Thymus (tissue), 14 donors: ENCODE measurements at places on chromosomes 11 and 22. TPM values are rescaled to one million over a fixed set of nuclear protein-coding genes. Genes with fewer than 3 reads are reported as not detected.

DNA sequence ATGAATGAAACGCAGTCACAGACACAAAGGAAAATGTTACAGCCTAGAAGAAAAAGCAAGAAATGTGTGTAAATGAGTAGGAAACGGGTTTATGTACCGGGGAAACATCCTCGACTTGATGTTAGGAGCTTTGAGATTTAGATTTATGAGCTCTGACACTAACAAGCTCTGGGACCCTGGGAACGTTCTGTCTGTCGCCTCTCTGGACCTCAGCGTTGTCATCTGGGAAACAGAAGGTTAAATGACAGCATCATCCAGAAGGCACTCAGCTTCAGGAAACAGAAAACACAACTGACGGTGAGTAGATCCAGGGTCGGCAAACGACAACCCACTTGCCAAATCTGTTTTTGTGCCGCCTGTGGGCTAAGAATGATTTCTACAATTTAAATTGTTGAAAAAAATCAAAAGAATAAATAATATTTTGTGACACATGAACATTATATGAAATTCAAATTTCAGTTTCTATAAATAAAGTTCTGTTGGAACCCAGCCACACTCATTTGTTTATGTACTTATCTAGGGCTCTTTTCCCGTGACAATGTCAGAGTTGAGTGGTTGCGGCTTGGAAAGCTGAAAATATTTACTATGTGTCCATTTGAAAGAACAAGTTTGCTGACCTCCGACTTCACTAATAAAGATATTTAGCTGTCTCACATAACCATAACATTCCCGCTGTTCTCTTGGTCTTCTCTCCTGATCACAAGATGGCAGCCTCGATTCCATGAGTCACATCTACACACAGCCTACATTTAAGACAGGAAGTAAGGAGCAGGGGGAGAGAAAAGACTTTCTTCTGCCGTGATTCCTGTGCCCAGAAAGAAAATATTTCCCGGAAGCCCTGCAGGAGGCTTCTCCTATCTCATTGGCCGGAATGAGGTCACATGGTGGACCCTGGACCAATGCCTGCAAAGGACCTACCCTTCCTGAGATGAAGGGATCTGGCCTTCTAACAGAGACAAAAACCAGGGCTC lies 47.1 kb upstream of the SYT13 start:
- H3K4me1 ChIP-seq, result no peaks in the 10 kb centered on the region
- no peak for DNase-seq
- H3K36me3 ChIP-seq, result no peaks in the 10 kb centered on the region
- no peak overlapping the region for H3K27ac ChIP-seq

Gene EFEMP2
- total RNA-seq, result 11.9 TPM

- no peaks in the 10 kb centered on the region for H3K4me1 ChIP-seq
- H3K36me3 ChIP-seq, result no peaks in the 10 kb centered on the region
- no peaks in the 10 kb centered on the region for H3K27me3 ChIP-seq
- no peak for DNase-seq
Observed at GRCh38 chr11:103993507-103993906, 42.9 kb upstream of the DDI1 start.

Gene CD3G
- 227 TPM for total RNA-seq

DNA sequence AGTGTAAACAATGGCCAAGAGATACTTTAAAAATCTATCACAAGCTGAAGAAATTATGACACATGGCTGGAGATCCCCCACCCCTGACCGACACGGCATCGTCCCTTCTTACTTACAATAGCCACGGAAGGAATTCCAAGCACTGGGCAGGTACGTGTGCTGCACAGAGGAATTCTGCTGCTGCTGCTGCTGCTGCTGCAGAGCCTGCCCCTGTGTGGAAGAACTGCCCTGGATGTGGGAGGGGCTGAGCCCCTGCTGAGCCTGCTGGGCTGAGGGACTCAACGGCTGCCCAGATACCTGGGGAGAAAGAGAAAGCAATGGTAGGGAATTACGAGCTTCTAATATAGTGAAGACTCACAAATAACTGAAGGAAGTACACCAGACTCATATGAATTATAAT lies 15.0 kb upstream of the NFRKB start:
- H3K4me1 ChIP-seq, result no peaks in the 10 kb centered on the region
- peaks cover 30% of the 10 kb centered on the region for H3K36me3 ChIP-seq
- H3K27me3 ChIP-seq, result no peaks in the 10 kb centered on the region
- DNase-seq, result no peak

DNA sequence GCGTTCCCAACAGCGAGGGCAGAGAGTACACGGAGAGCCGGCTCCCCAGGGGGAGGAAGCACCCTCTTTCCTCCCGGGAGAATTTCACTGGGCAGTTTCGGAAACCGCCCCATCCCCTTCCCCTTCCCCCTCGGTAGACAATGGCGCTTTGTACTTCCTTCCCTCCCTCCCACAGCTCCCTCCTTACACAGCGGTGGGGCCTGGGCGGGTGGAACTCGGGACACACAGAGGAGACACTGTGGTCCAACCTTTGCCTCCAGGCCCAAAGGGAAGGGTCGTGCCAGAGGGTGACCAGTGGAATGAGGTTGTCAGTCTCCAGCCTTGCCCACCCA lies 4.3 kb downstream of the SMTN start:
- DNase-seq, result no peak
- H3K4me1 ChIP-seq, result peaks cover 44% of the 10 kb centered on the region
- no peaks in the 10 kb centered on the region for H3K27me3 ChIP-seq
- no peak overlapping the region for H3K27ac ChIP-seq
- peaks cover 9% of the 10 kb centered on the region for H3K36me3 ChIP-seq

DNA sequence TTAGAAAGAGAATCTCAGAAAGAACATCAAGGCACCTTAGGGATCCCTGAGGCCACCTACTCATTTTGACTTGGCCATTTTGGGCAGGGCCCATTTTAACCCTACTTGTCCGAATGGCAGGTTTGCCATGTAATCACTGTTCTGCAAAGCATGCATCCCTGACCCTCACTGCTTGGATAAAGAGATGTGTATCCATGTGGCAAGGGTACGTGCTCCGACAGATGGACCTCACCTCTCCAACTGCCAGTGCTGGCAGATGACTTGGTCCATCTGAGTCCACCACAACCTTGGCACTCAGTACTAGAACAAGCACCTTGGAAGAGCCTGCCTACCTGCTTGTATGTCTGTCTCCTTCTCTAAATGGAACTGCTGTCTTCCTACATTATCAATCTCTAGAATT lies 139.4 kb downstream of the SPATA19 start:
- H3K36me3 ChIP-seq, result no peaks in the 10 kb centered on the region
- H3K4me3 ChIP-seq, result no peak overlapping the region
- no peaks in the 10 kb centered on the region for H3K27me3 ChIP-seq
- no peaks in the 10 kb centered on the region for H3K4me1 ChIP-seq
- no peak for DNase-seq
- no peak overlapping the region for H3K27ac ChIP-seq

DNA sequence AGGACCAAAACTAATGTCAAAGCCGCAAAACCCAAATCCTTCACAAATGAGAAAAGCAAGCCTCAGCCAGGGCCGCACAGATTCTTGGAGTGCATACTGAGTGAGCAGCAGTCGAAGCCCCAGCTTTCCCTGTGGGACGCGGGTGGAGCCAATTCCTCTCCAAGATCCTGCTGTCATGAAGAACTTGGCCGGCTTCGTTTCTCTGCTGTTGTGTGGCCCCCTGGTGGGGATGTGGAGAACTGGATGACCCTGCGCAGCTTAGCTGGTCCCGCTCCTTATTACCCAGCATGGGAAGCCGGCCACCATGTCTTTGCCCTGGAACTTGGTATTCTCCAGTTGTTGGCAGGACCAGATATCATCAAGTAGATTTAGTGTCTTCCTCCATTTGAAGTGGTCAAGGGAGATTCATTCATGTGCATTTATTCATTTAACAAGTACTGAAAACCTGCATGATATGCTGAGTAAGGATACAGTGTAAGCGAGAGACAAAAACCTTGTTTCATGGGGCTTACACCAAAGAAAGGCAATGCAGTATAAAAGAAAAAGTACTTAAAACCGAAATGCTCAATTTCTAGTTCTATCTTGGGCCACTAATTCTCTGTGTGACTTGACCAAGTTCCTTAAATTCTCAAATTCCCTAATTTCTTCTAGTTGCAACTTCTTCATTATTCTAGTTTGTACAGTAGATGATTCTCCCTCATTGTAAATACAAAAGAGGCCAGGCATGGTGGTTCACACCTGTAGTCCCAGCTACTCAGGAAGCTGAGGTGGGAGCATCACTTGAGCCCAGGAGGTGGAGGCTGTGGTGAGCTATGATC lies 56.7 kb upstream of the CRTAM start:
- peak; percentile 58 for DNase-seq
- H3K27me3 ChIP-seq, result no peaks in the 10 kb centered on the region
- H3K36me3 ChIP-seq, result peaks cover 45% of the 10 kb centered on the region
- no peak overlapping the region for H3K27ac ChIP-seq
- H3K4me1 ChIP-seq, result peaks cover 24% of the 10 kb centered on the region
